CD4-positive, alpha-beta T cell treated with Interleukin-17A for 4 hours (primary cell): ENCODE measurements at places on chromosomes 7 and 10.

DNA sequence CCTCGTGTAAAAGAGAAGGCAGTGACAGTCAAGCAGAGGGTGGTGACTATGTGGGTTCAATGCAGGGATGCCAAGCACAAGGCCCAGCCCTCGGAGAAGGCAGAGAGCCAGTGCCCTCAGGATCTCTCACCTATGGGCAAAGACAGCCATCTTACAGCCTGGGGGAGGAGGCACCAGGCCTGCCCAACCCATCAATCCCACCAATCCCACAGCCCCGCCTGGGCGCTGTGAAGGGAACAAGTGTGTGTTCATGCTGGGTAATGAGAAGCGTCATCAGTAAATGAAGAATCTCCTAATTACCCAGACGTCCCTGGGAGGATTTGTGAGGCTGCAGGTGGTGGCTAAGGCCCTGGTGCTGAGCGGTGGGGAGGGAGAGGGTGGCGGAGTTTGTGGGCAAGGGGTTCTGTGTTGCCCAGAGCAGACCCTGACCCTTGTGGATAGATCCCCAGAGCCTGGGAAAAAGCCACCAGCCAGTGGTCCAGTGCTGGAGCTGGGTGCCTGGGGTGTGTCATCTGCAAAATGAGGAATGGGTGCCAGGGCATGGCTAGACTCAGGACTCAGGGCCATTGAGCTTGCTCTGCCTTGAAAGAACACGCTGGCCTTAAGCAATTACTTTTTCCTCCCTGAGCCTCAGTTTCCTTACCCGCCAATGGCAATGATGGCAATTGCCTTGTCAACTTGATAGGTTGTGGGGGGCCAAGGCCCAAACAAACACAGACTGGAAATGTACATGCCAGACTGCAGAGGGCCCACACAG is 128.1 kb upstream of the UNC5B start:
- no peak for DNase-seq

DNA sequence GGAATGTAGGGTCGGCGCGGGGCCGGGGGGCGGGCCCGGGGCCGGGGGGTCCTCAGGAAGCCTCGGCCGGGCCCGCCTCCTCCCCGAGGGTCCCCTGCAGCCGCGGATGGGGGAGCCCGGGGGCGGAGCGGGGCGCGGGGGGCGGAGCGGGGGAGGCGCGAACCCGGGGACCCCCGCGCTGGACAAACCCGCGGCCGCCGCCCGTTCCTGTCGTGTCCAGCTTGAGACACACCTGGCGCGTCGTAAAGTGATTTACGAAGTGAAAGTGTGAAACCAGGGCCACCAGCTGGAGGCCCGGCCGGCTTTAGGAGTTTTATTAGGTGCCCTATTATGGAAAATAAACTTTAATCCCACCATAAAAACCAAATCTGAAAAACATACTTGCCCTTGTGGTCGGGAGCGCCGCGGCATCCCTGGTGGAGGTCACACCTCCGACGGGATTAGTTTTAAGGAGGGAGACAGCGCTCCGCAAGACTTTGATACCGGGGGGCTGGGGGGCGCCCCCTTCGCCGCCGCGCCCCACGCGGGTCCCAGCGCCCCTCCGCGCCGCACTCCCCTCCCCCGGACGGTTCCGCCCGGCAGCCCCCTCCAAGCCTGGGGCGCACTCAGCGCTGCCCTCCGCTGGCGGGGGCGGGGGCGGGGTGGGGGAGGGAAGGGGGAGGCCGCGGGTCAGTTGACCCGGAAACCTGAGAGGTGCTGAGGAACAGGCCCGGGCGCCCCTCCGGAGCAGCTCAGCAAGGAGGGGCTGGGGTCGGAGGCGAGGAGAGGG is 10.3 kb downstream of the MNX1 start:
- no peak for DNase-seq

DNA sequence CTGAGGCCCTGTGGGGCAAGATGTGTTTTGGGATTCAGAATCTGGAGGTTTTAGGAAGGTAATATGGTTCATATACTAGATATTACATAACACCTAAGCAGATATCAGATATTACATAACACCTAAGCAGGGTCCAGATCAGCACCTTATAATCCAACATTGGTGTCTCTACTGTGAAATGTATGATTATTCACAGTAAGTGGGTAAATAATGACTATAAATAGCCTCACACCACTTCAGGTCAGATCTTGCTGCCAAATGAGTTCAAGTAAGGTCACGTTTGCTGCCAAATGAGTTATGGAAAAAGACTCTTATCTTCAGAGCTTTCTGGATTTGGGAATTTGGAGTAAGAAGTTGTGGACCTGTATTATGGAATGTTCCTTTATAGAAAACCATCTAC is 14.6 kb downstream of the ADRB1 start:
- no peak for DNase-seq

DNA sequence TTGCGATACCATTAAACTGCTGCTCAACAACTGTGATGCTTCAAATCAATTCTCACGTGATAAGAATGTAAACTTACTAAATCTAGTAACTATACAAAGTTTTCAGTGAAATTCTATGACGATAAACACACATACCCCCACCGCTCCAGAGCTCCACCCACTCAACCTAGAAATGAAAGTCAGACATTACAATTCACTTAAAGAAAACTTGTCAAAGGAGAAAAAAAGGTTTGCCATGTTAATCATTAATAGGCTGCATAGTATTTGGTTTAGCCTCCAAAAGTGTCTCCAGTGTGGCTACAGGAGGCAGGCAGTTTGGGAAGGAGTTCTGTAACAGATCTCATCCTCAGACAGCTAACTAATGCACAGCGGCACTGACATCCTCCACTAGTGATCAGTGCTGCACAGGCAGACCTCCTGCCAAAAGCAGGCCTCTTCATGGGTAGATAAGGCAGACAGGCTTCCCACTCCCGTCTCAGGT is 3.1 kb downstream of the HERPUD2 start:
- peak; percentile 54 for DNase-seq

DNA sequence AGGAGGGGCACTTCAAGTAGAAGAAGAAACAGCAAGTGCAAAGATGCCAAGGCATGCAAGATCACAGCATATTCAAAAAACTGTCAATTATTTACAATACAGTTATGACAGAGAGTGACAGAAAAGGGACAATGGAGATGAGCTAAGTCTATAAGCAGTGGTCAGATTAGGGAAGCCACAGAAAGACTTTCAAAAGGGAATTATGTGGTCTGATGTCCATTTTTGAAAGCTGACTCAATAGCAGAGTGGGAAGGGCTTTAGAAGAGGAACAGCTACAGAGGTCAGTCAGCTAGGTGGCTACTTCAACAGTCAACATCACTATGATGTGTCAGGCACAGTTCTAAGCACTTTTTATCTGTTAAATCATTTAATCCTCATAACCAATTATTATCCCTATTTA is 45.2 kb upstream of the SPOCK2 start:
- no peak for DNase-seq

DNA sequence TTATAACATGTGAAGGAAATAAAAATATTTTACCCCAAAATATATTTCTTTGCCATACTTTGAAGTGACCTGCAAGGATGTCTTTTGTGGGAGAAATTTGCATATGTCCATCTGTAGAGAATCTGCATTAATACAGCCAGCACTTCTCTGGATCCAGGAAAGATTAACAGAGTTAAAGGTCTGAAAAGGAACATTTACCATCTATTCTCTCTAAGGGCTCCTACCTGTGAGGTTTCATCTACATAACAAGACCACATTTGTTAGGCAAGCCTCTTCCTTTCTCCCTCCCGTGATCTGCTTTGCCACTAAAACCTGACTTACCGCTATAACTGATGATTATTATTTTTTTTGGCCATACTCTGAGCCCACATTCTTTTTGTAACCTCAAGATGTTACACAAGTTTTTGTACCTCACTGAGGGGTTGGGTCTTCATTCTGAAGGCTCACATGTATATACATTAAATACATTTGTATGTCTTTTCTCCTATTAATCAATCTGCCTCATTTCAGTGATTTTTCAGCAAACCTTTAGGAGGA is 129.4 kb downstream of the AKR1D1 start:
- DNase-seq: no peak

GRCh38 chr10:63437116-63437949 is 28.4 kb downstream of the JMJD1C start:
- DNase-seq: no peak

- no peak for DNase-seq
Measured at GRCh38 chr7:81111358-81111757, 192.5 kb upstream of the SEMA3C start.

GRCh38 chr7:130429019-130429418 is 11.8 kb downstream of the CEP41 start:
- no peak for DNase-seq

- DNase-seq: no peak
Measured at GRCh38 chr10:75189266-75190096, 21.1 kb upstream of the VDAC2 start.

- no peak for DNase-seq
Measured at GRCh38 chr10:129793479-129793878, 170.6 kb downstream of the EBF3 start.

DNA sequence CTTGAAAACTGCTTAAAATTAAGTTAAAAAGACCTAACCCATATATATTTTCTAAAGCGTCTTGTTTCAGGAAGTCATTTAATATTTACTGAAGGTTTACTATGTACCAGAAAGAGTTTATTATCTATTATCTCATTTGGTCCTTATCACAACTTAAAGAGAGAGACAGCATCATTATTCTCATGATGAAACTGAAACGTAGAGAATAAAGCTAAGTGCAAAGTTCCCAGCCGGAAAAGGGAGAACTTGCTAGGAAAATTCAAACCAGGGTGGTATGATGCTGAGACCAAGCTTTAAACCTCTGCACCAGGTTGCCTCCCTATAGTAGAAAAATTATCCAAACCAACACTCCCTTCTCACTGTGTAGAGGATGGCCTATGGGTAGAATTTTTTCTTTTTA is 207.7 kb upstream of the BMPER start:
- no peak for DNase-seq

- no peak for DNase-seq
Measured at GRCh38 chr7:155344270-155344617, 46.6 kb downstream of the INSIG1 start.

GRCh38 chr10:14781763-14782162 is 7.1 kb upstream of the FAM107B start:
- DNase-seq: no peak

GRCh38 chr7:37009125-37009675 is 284.9 kb upstream of the AOAH start:
- no peak for DNase-seq

DNA sequence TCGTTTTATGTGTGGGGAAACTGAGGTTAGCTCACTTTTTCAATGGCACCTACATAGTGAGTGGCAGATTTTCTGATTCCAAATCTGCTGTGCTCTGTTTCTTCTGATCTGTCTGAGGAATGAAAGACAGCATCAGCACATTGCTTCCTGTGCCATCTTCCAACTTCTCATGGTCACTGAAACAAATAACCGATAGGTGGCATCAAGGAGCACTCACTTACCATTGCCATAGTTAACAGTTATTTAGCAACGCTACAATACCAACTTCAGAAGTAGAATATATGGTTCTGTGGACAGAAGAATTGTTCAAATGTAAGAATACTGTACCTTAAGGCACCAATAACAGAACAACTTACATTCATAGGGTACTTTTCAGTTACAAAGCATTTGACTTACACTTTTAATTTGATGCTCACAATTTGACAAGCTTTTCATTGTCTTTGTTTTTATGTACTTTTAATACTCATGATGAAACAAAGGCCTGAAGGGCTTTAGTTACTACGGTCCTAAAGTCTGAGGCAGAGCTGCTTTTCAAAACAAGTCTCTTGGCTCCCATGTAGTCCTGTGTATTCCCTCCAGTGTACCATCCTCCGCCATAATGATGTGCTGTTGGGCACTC is 228.9 kb upstream of the TCF7L2 start:
- peak; percentile 9 for DNase-seq

- DNase-seq: no peak
Measured at GRCh38 chr7:116776046-116776445, 86.3 kb upstream of the CAPZA2 start.

DNA sequence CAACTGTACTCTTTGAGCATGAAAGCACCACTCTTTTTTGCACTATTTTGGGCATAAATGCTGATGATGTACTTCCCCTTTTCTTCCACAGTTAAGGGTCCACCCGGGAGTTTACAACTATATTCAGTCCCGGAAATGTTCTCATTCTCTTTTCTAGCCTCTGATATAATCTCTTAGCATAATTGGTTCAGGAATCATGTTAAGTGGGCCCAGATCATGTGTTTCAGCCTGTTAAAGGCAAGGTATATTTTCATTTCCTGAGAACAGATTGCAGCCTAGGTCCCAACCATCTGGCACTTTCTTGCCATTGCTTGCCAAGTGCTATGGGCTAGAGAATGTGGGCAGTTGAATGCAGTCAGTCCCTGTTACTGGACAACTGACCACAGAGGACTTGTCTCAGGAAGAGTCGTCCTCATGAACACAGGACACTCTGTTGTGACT is 111.4 kb upstream of the GLCCI1 start:
- no peak for DNase-seq

DNA sequence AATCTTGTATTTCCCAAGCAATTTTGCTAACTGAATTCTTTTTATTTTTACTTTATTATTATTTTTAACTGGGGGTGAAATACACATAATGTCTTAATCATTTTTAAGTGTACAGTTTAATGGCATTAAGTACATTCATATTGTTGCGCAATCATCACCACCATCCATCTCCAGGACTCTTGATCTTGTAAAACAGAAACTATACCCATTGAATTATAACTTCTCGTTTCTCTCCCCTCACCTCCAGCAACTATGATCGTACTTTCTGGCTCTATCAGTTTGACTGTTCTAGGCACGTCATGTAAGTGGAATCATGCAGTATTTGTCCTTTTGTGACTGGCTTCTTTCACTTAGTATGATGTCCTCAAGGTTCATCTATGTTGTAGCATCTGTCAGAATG is 108.8 kb downstream of the ARL5B start:
- no peak for DNase-seq

DNA sequence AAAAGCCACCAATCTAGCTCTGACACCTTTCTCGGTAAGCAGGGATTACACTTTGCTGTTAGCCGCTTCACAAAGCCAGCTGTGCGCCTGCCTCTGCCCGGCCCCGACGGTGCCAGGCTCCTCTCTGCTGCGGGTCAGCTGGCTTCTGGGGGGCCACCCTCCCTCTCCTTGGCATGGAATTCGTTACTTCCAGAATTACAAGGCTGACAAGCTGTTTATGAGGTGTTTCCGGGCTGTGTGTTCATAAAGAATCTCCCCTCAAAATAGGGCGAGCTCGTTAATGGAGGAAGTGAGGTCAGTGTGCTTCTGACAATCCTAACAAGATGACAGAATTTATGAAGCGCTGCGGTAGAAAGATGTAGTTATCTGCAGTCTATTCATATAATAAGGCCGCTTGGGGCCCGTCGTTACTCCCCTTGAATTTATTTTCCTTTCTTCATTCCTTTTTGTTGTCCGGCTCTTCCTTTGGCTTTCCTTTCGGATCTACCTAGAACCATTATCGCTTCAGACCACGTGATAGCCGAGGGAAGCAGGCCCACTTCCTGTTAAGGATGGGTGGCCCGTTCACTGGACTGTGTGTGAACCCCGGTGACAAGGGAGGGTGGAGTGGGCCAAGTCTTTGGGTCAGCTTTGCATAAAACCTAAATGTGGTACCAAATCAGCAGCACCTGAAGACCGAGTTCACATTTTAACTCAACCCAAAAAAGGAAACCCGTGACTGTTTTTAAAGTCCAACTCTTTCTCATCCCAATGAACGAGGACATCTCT is 273.0 kb upstream of the YAE1 start:
- no peak for DNase-seq
